Cardiac septum (tissue), 1 donor: ENCODE measurements at places on chromosomes 4 and X. TPM values are rescaled to one million over a fixed set of nuclear protein-coding genes. Genes with fewer than 3 reads are reported as not detected.

DNA sequence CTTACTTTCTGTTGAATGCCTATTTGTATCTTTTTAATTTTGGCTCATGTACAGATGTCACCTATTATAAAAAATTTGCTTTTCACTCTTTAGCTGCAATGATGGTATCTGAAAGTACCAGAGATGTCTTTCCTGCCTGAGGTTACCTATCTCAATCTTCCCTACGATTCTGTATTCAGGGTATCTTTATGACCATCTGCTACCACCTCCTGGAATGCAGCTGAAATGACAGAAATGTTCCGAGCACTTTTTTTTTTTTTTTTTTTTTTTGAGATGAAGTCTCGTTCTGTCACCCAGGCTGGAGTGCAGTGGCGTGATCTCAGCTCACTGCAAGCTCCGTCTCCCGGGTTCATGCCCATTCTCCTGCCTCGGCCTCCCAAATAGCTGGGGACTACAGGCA is 136.4 kb downstream of the REPS2 start:
- no peak for DNase-seq

DNA sequence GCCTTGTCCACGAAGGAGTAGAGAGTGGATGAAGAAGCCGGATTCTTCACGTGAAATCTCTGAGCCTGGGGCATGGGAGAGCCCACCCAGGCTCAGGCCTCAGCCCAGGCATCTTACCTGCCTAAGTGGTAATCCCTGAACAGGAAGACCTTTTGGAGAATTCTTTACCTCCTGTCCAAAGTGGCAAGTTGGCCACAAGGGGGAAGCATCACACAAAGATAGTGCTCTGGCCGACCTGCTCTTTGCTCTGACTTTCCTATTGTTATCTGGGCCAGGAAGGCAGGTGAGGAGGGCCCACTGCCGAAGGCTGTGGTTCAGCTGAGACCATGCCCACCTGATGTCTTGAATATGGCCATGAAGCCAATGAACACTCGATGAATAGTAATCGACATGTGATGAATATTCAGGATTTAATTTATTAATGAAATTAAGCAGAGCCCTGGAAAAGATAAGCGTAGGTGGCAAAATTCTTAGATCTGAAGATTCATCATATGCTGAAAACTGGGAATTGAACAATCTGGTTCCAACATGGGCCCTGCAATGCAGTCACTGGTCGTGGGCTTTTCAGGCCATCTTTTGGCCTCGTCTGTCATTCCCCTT is 93.8 kb downstream of the PDGFRA start:
- no peak for DNase-seq

GRCh38 chr4:86895692-86896488 is 3.7 kb upstream of the C4orf36 start:
- DNase-seq: no peak

DNA sequence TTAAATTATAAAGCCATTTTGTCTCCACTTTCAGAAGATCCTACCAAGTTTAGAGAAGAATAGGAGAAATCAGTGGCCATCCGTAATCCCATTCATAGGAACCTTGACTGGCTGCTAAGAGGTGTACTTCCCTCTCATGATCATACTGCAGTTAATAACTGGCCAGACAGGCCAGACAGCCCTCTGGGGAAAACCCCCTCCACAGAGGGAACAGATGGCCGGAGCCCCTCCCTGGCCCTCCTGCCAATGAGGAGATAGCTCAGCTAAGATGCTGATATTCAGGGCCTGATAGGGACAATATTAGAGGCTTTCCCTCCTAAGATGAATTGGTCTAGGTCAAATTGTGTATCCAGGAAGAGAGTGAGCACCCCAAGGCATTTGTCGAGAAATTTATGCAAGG is 200.0 kb upstream of the MAOA start:
- DNase-seq: no peak

DNA sequence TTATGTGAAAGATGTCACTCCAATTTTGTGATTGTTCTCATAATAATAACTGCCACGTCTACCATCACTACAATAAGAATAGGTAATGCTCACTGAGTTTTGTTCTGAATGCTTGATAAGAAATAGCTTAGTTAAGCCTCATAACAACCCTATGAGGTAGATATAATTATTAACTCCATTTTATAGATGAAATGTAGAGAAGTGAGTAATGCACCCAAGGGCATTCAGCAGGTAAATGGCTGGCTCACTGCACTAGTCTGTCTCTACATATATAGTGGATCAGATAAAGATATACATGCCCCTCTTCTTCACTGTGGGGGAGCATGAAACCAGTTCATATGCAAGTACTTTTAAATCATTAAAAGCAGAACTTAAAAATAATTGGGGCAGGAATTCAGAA is 65.8 kb upstream of the SLC4A4 start:
- DNase-seq: no peak

DNA sequence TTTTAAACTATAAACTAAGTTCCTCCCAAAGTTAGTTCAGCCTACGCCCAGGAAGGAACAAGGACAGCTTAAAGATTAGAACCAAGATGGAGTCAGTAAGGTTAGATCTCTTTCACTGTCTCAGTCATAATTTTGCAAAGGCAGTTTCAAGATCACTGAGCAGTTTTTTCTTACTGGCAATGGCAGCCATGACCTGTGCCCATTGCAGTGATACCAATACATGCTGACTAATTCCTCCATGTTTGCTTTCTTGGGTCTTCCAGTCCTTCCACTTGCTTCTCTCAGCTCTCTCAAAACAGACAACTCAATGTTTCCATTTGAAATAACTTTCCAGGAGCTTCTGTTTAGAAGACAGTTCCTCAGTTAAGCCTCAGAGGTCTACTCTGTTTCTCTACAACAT is 79.5 kb downstream of the PCDH18 start:
- no peak for DNase-seq

- no peak for DNase-seq
Observed at GRCh38 chr4:25401066-25401465, 24.0 kb downstream of the ANAPC4 start.

- DNase-seq: no peak
Observed at GRCh38 chr4:110364911-110365520, 110.9 kb upstream of the ENPEP start.

GRCh38 chrX:39903343-39903742 is 194.4 kb downstream of the BCOR start:
- DNase-seq: no peak

The ADH1B gene
- 12.6 TPM for total RNA-seq

The BMPR1B gene
- 1.5 TPM for total RNA-seq

The SLC6A14 gene
- total RNA-seq: 0.05 TPM

The C4orf46 gene
- total RNA-seq: 3.0 TPM

The SLIT2 gene
- total RNA-seq: 8.6 TPM

The C4orf50 gene
- 0.03 TPM for total RNA-seq
